ENCODE measurements at places on chromosomes 4 and X.

DNA sequence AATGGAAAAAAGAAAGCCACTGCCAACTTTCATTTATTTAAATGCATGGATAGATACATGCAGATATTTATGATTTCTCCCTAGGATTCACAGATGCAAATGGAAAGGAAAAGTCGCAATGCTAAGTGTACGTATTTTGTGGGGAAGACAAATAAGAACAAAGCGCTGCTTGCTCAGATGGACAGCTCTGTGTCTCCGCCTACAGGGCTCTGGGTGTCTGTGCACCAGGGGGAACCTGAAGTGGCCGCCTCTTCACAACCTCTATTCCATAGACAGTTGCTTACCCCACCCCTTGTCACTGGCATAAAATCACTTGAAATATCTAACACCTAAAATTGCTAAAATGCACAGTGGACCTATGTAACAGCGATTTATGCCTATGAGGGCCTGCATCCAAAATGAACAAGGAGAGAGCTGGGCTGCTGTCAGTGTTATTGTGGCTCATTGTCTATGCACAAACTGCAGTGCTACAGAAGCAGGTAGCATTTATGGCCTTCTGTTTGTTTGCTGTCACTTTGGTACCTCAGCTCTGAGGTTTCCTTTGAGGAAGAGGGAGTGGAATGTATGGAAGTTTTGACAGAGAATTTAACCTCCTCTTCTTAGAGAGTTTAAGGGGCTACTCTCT lies 58.6 kb upstream of the PAGE1 start:
- peak; percentile 55 for DNase-seq

GRCh38 chr4:69909195-69909594 lies 21.7 kb upstream of the CSN1S1 start:
- no peak for DNase-seq

DNA sequence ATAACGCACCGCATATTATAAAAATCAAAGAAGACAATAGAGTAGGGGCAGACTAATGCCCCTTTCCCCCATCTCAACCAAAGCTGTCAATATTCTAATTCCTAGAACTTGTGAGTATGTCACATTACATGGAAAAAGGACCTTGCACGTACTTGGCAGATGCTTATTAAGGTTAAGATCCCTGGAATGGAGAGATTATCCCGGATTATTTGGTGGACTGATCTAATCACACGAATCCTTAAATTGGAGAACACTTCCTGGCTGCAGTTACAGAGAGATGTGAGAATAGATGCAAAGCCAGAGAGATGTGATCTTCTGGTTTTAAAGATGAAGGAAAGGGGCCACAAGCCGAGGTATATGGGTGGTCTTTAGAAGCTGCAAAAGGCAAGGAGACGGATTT lies 548.7 kb downstream of the SPRY1 start:
- DNase-seq: no peak

DNA sequence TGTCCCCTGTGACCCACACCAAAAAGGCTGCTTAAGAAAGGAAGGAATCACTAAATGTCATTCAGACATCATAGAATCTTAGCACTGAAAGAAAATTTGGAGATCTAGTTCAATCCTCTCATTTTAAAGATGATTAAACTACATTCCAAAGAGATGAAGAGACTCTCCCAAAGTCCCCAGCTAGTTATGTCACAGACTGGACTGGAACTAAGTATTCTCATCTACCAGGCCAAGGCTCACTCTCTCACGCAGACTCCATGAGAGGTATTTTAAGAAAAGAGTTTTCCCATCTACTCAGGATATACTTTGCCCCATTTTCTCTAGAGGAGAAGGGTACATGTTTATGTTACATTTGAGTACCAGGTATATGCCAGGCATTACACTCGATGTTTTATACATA lies 6.9 kb downstream of the FABP2 start:
- no peak for DNase-seq

Measured in CD4-positive, alpha-beta T cell treated with Interleukin-6 for 4 hours (primary cell).